Mesangial cell (primary cell): ENCODE measurements at places on chromosomes 16 and 17. TPM values are rescaled to one million over a fixed set of nuclear protein-coding genes. Genes with fewer than 3 reads are reported as not detected.

Gene ADGRG3
- total RNA-seq: not detected in 2 replicates

Gene UTP4
- total RNA-seq: 21.9 and 36.8 TPM in 2 replicates

Gene CCDC78
- 1.6 and 2.3 TPM in 2 replicates for total RNA-seq

Gene GLYR1
- total RNA-seq: 37.8 and 38.3 TPM in 2 replicates

Gene CD19
- total RNA-seq: 0.16 and 0.25 TPM in 2 replicates

Gene PPY
- not detected in 2 replicates for total RNA-seq

Gene CTRB1
- not detected in 2 replicates for total RNA-seq
